Progenitor cell of endocrine pancreas (in vitro differentiated cells): ENCODE measurements at places on chromosomes 3 and 15.

- DNase-seq = peak; percentile 45
Measured at GRCh38 chr15:101501703-101502373, 12.3 kb upstream of the PCSK6 start.

DNA sequence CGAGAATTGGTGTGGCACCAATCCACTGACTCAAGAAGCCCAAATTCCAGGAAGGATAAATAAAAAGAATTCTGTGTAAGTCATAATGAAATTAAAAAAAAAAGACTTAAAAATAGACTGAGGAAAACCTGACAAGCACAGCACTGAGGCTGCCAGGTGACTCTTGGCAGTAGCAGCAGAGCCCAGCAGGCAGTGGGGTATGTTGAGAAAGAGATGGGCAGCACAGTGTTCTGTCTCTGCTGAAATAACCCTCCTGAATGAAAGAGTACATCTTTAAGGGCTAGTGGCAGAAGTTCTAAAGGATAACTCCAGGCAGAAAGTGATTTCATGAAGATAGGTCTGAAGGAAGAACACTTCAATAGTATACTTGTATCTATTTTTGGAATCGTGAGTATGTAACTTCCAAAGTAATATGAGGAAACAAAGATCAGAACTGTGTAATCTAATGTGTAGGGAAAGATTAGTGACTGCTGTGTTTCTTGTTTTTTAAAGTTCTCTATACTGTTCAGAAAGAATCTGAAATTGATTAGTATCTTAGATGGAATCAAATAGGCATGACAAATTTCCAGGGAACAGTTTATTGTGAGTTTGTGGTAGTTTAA lies 75.9 kb downstream of the RAB7A start:
- DNase-seq = no peak

DNA sequence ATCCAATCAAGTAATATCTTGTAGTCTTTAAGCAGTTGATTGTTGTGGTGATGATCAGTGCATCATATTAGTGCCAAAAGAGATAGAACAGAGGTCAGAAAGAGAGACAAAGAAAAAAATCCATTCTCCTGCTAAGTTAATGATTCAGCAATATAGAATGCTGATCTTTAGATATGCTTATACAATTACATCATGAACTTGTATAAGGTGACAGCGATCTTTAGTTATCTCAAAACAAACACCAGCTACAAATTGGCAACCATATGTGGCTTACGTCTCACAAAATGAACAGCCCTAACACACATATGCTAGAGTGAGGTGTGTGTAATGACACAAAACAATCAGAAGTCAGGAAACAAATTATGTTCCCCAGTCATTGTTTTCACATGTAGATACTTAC lies 12.5 kb downstream of the LSAMP start:
- DNase-seq = no peak

GRCh38 chr15:101113114-101114005 lies 138.5 kb downstream of the CHSY1 start:
- no peak for DNase-seq

DNA sequence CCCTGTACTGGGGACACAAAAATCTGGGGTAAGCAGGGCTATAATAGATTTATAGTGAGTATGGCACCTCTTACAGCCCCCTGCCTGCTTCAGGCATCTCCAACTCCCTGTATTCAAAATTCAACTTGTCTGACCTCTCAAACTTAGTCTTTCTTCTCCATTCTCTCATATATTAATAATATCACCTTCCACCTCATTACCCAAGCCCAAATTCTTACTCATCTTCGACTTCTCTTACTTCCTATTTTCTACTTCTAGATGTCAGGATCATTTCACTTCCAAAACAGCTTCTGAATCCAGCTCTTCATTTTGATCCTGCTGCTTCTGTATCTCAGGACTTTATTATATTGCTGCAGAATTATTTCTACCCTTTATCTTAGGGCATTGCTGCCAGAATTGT lies 290.7 kb downstream of the CHST2 start:
- no peak for DNase-seq

GRCh38 chr3:37963016-37963415 lies 27.6 kb upstream of the VILL start:
- no peak for DNase-seq

DNA sequence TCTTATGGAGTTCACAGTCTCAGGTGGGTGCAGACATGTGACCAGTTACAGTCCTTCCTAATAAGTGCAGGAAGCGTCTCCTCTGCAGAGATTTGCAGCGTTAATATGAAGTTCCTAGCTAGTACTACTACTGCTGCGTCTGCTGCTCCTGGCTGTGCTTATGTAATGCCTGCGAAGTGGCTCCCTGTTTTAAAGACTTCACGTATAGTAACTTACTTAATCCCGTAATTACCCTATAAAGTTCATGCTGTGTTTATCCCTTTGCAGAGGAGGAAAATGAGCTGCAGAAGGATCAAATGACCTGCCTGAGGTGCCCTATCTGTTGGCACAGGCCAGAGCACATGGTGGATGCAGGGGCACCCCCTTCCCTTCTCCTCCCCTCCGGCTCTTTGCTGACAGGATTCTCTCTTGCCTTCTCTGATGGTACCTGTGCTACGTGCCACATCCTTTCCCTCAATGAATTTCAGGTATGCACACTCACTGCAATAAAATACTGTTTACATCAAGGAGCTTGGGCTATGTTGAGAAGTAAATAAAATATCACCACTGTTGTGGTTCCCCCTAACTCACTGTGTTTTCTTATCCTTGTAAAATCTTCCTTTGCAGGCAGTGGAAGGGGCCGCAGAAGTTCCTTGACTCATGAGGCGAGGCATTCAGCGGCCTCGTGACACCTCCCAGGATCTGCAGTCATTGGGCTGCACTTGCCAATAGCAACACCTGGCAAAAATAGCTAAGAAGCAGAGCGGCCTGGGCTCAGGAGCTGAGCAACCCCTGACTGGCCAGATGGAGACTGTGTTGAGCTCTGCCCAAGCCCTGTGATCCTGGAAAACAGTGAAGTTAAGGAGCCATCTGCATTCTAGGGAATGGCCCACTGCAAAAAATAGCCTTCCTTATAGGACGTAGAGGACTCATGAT lies 188.9 kb upstream of the ATP10A start:
- DNase-seq = no peak

GRCh38 chr3:71653414-71653807 lies 69.9 kb upstream of the FOXP1 start:
- no peak for DNase-seq
